ENCODE measurements at places on chromosomes 1 and 21. TPM values are rescaled to one million over a fixed set of nuclear protein-coding genes. Genes with fewer than 3 reads are reported as not detected.

DNA sequence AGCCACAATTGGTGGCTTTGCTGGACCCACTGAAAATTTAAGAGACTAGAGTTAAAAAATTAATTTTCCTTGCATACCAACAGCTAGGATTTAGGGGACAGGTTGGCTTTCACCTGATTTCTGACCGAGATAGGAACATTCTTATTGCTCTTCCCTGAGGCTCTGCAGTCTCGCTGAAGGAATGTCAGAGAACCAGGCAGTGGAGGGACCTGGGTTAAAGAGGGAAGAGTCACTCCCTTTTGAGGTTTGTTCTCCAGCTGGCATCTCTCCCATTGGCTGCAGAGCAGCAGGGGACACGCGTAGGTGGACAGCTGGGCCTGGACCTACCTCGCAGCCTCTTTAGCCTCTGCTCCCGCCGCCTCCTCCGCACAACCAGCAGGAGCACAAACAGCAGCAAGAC, 207.5 kb downstream of the PCP4 start:
- H3K4me3 ChIP-seq = no peak overlapping the region
- no peak overlapping the region for H3K27ac ChIP-seq
- no peaks in the 10 kb centered on the region for H3K27me3 ChIP-seq

DNA sequence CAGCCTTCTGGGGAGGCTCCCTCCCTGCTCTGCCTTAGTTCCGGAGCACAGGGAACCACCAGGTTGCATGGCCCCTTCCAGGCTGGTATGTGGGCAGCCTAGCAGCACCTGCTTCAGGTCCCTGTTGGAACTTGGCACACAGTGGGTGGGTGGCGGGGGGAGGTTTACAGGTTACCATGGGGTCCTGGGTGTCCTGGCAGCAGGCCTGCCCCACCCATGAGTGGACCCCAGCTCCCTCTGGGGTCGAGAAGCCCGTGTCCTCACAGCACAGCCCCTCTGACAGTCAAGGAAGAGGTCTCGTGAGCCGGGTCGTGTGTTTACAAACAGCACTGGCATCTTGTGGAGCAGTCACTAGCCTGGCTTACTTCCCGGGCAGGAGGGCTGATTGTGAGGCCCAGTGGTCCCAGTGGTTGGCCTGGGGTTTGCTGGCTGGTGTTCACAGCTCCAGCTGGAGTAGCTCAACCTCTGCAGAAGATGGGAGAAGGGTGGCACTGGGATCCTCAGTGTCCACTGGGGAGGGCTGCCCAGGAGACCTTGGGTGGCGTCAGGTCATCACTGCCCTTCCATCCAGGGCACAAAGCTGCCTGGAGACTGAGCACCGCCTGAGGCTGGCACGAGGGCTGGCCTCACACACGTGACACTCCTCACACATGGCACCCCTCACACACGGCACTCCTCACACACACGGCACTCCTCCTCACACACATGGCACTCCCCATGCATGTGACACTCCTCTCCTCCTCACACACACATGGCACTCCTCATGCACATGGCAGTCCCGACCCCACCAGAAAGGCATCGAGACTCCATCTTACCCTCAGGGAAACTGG, 100.9 kb downstream of the RIPK4 start:
- H3K27me3 ChIP-seq = no peaks in the 10 kb centered on the region
- DNase-seq = no peak
- no peaks in the 10 kb centered on the region for H3K36me3 ChIP-seq

DNA sequence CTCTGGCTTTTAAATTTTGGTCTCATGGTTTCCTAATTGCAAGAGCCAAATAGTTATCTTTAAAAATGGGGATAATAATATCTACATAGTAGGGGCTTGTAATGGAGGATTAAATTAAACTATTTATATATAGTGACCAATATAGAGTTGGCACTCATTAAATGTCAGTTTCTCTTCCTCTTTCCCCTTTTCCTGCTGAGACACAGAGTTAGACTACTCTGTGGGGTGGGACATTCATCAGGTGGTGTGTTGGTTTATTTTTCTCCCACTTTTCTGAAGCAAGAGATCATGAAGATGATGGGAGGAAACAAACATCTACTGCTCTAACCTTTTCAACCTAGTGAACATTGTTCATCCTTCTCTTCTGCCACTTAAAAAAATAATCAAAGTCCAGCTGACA, 17.3 kb upstream of the RAP1A start:
- peaks cover 4% of the 10 kb centered on the region for H3K4me1 ChIP-seq
- no peak overlapping the region for H3K4me3 ChIP-seq
- H3K36me3 ChIP-seq = no peaks in the 10 kb centered on the region
- no peak for DNase-seq

- no peaks in the 10 kb centered on the region for H3K4me1 ChIP-seq
- H3K27ac ChIP-seq = no peak overlapping the region
These were observed 105.9 kb upstream of the C21orf91 start for GRCh38 chr21:17925000-17925610.

DNA sequence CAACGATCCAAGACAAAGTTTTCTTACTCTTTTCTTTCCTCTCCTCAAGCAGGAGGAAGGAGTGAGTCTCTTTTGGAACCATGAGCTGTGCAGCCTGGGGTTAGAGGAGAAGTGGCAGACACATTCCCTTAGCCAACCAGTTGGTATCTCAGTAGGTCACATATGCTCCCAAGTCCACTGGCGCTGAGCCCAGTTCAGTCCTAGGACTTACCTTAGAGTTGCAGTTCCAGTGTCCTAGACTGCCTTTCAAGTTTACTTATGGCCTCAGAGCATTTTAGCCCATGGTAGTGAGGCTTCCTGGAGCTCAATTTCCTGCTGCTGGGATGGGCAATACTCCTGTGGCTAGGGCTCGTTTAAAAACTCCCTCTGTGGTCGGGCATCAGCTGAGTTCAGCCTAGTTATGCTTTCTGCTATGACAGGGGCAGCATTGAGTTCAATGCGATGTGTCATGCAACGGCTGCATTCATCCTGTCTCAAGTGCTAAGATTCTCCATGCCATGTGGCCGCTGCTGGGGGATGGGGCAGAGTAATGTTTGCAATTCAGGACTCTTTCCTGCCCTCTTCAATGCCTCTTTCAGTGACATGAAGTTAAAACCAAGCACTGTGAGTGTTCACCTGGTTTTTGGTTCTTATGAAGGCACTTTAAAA, 103.8 kb downstream of the LRRC7 start:
- DNase-seq = no peak
- H3K36me3 ChIP-seq = no peaks in the 10 kb centered on the region
- no peak overlapping the region for H3K27ac ChIP-seq
- H3K4me1 ChIP-seq = no peaks in the 10 kb centered on the region

CYP4X1 gene
- total RNA-seq = 307 TPM
